ENCODE measurements at places on chromosomes 4 and X. TPM values are rescaled to one million over a fixed set of nuclear protein-coding genes. Genes with fewer than 3 reads are reported as not detected.

NAA11 gene
- not detected for total RNA-seq

STARD8 gene
- total RNA-seq = 1.8 TPM

TMSB15A gene
- 233 TPM for total RNA-seq

NRK gene
- 0.32 TPM for total RNA-seq

MAGEA12 gene
- not detected for total RNA-seq

KLHL34 gene
- not detected for total RNA-seq

USP17L5 gene
- total RNA-seq = not detected

HPGDS gene
- total RNA-seq = not detected

POF1B gene
- total RNA-seq = not detected

TACR3 gene
- 1.1 TPM for total RNA-seq

NDP gene
- 4.3 TPM for total RNA-seq

AMTN gene
- not detected for total RNA-seq

ATP8A1 gene
- total RNA-seq = 11.9 TPM

CDKL5 gene
- total RNA-seq = 3.7 TPM

UGT2B7 gene
- total RNA-seq = 0.82 TPM

CDX4 gene
- total RNA-seq = not detected

PRICKLE3 gene
- total RNA-seq = 4.2 TPM

PLAC1 gene
- total RNA-seq = not detected

FATE1 gene
- total RNA-seq = not detected

NXF2 gene
- total RNA-seq = not detected

ADAD1 gene
- not detected for total RNA-seq

HTRA3 gene
- total RNA-seq = 3.4 TPM
